ENCODE measurements at places on chromosomes 6 and 20.
A peak's percentile ranks its signal among the peaks of the same experiment; 100 is the strongest.

GRCh38 chr20:50005471-50005981 is 22.7 kb downstream of the SNAI1 start:
- DNase-seq: no peak

GRCh38 chr6:99307295-99307907 is 42.1 kb downstream of the FAXC start:
- no peak for DNase-seq

DNA sequence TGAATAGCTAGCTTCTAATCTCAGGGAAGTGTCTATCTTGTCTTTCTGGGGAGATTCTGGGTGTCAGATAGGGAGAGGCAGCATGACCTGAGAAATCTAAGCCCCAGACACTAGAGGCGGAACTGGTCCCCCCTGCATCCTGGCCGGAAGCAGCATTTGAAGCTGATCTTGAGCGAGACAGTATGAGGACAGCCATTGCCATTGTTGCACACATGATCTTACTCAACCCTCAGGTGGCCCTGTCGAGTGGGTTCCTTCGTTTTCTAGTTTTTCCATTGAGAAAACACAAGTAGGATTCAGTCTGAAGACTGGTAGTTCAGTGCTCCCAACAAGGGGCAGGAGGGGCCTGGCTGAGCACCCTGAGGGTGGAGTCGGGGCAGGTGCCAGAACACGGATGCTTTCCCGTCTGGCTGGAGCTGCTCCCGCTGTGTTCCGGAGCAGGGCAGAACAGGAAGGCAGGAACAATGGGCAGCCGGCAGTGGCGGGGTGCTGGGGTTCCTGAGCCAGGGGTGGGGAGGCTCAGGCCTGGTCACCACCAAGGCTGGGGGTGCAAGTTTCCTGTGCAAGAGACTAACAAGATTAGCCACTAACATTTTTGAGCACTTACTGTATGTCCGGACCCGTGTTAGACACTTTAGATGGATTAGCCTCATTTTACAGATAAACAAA is 7.9 kb upstream of the SDCBP2 start:
- DNase-seq: no peak

GRCh38 chr6:83893024-83893423 is 33.5 kb downstream of the CYB5R4 start:
- no peak for DNase-seq

GRCh38 chr6:113653275-113653674 is 203.9 kb upstream of the MARCKS start:
- no peak for DNase-seq

DNA sequence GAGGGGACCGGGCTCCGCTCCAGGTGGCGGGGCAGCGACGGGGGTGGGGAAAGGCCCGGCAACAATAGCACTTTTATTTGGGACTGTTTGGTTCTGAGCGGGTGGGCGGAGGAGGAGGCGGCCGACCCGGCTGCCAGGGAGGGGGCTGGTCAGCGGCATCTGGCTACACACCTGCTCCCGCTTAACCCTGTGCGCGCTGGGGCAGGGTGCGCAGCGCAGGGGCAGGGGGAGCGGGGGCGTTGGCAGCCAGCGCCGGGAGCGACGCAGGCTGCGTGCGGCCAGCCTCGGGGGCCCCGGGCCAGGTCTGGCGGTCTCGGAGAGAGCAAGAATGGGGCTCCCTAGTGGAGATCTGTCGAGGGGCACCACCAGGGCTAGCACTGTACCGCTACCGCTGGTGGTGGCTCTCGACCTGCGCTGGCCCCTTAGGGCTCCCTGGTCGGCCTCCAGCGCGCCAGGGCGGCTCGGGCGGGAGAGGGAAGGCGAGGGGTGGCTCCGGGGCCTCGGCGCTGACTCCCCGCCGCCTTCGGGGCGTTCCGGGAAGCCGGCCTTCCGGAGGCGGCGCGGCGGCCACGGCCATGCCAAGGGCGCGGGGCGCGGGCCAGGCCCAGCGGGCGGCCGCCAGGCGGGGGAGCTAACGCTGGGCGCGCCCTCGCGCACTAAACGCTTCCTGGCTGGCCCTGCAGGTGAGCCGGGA is 92.4 kb downstream of the NCR2 start:
- DNase-seq: no peak

DNA sequence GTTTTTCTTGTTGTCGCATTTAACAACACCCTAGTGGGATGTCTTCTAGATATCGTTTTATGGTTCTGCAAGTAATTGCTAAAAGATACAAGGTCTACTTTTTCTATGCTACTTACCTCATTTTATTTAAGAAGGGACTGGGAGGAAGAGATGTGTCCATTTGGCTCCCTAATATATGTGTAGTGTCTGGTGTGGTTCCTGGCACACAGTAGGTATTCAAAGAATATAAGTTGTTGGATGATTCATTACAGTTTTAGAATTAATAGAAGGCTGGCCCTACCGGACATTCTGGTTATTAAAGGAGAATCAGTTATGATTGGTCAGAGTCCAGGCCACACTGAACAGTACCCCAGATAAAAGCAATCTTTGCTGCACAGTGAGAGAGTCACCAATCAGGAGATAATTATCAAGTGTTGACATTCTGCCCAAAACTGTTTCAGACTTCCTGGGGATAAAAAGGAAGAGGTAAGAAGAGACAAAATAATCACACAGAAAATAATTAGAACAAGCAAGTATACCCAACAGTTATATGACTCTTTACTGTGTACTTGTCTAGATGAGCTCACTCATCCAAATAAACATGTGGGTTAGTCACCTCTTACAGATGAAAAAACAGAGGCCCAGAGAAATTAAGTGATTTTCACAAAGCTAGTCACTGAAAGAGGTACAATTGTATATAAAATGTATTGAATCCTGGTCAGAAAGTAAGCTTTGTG is 7.0 kb downstream of the TMEM244 start:
- peak; percentile 77 for DNase-seq

- DNase-seq: no peak
These were observed 96.1 kb downstream of the PPP1R14C start for GRCh38 chr6:150238846-150239407.

- DNase-seq: no peak
These were observed 200.0 kb downstream of the ZMYND8 start for GRCh38 chr20:47156301-47157137.

GRCh38 chr6:105038259-105038658 is 81.4 kb downstream of the LIN28B start:
- no peak for DNase-seq

Data from fibroblast of mammary gland (primary cell).